ENCODE measurements at places on chromosomes 3 and 15. TPM values are rescaled to one million over a fixed set of nuclear protein-coding genes. Genes with fewer than 3 reads are reported as not detected.
A peak's percentile ranks its signal among the peaks of the same experiment; 100 is the strongest.

- no peak for DNase-seq
Observed at GRCh38 chr3:13484851-13485590, 4.9 kb downstream of the HDAC11 start.

GRCh38 chr15:62494197-62494596 lies 329.1 kb upstream of the C2CD4B start:
- no peak for DNase-seq

- DNase-seq: no peak
Observed at GRCh38 chr3:84008623-84009022, 950.2 kb upstream of the CADM2 start.

GRCh38 chr3:122926322-122926721 lies 101.2 kb downstream of the SEMA5B start:
- no peak for DNase-seq

DNA sequence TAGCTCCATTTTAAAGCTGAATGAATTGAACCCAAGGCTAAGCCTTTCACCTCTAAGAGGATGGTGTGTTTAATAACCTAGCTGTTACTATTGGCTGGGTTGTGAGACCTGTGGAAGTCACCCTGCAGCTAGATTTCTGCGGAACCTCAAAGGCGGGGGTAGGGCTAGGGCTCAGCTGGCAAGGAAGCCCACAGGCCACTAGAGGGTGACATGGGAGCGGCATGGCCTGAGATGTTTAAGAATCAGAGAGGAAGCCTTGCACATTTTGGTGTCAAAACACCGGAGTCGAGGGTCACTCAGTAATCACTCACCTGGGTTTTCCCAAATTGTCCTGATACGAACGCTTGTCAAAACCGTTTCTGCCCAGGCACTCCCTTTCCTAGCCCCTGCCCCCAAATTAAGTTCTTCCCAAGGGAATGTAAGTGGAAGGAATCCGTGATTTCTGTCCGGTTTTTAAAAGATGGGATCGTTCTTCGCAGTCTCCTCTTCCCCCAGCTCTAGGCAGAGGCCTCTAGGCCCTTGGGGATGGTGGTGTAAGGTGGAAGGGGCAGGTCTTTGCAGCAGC lies 3.8 kb upstream of the ACAD9 start:
- peak; percentile 54 for DNase-seq

Gene SHF
- 2.5 TPM for total RNA-seq

Gene CHAC1
- total RNA-seq: 35.3 TPM

Gene RFX7
- total RNA-seq: 33.2 TPM

Gene MAN2A2
- 11.6 TPM for total RNA-seq
